ENCODE measurements at places on chromosomes 4 and X. TPM values are rescaled to one million over a fixed set of nuclear protein-coding genes. Genes with fewer than 3 reads are reported as not detected.

ZNF518B gene
- total RNA-seq = 55.2 TPM

CLCN3 gene
- total RNA-seq = 99.1 TPM

SYP gene
- under 0.01 TPM for total RNA-seq

PDZD11 gene
- total RNA-seq = 24.9 TPM

S100G gene
- total RNA-seq = not detected

DGKK gene
- total RNA-seq = not detected

CFP gene
- under 0.01 TPM for total RNA-seq

IL3RA gene
- not detected for total RNA-seq

SPANXC gene
- not detected for total RNA-seq

CISD2 gene
- total RNA-seq = 32.5 TPM

SPP1 gene
- not detected for total RNA-seq

KIF4A gene
- total RNA-seq = 0.14 TPM

EDA gene
- total RNA-seq = 0.34 TPM

C4orf36 gene
- total RNA-seq = 1.7 TPM

MGARP gene
- 0.21 TPM for total RNA-seq

DLG3 gene
- 23.5 TPM for total RNA-seq

BTK gene
- total RNA-seq = not detected

POF1B gene
- 2.4 TPM for total RNA-seq

SSX2B gene
- total RNA-seq = not detected

PRKG2 gene
- 5.1 TPM for total RNA-seq

SUPT20HL2 gene
- total RNA-seq = not detected

TEX13D gene
- total RNA-seq = not detected

IGSF1 gene
- total RNA-seq = not detected

ADAM29 gene
- total RNA-seq = not detected

BRS3 gene
- total RNA-seq = not detected

EPGN gene
- 116 TPM for total RNA-seq

TTC29 gene
- total RNA-seq = not detected

CTBP1 gene
- total RNA-seq = 175 TPM

TENM3 gene
- total RNA-seq = 15.0 TPM

PASD1 gene
- total RNA-seq = not detected

ADGRL3 gene
- total RNA-seq = 0.36 TPM

CITED1 gene
- 0.14 TPM for total RNA-seq

FGF13 gene
- total RNA-seq = 3.0 TPM

GATA1 gene
- total RNA-seq = not detected

ERAS gene
- total RNA-seq = not detected

COX7B2 gene
- not detected for total RNA-seq

TMSB15A gene
- not detected for total RNA-seq

CLNK gene
- not detected for total RNA-seq

SPIN4 gene
- total RNA-seq = 1.5 TPM

PNMA6F gene
- total RNA-seq = not detected

LNX1 gene
- total RNA-seq = 5.1 TPM

CXorf49 gene
- not detected for total RNA-seq

F8 gene
- total RNA-seq = 0.34 TPM

Data from nasal cavity respiratory epithelium epithelial cell of viscerocranial mucosa (primary cell).